Stomach (tissue), 19 donors: ENCODE measurements at places on chromosomes 6 and 20. TPM values are rescaled to one million over a fixed set of nuclear protein-coding genes. Genes with fewer than 3 reads are reported as not detected.

DNA sequence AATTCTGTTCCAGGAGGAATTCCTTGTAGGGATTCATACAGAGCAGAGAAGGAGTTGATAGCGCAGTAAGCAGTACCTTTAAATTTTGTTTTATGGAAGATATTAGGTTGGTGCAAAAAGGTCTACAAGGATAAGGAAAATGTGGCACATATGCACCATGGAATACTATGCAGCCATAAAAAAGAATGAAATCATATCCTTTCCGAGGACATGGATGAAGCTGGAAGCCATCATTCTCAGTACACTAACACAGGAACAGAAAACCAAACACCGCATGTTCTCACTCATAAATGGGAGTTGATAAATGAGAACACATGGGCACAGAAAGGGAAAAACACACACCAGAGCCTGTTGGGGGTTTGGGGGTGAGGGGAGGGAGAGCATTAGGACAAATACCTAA lies 37.4 kb upstream of the TXLNB start:
- no peaks in the 10 kb centered on the region for H3K36me3 ChIP-seq
- DNase-seq, result no peak
- H3K4me3 ChIP-seq, result no peak overlapping the region

DNA sequence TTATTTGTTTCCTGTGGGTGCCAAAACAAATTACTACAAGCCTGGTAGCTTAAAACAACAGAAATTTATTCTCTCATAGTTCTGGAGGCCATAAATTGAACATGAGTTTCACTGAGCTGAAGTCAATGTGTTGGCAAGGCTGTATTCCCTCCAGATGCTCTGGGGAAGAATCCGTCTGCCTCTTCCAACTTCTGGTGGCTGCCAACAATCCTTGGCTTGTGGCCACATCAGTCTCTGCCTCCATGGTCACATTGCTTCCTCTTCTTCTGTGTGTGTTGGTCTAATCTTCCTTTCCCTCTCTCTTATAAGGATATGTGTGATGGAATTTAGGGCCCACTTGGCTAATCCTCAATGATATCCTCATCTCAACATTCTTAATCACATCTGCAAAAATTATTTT lies 92.8 kb upstream of the EPB41L1 start:
- H3K4me1 ChIP-seq, result peaks cover 20% of the 10 kb centered on the region
- H3K27me3 ChIP-seq, result no peaks in the 10 kb centered on the region
- no peak overlapping the region for H3K27ac ChIP-seq
- no peak for DNase-seq
- H3K4me3 ChIP-seq, result no peak overlapping the region

The SIGLEC1 gene
- total RNA-seq, result 1.7 TPM

The HLA-F gene
- total RNA-seq, result 115 TPM

The ENPP1 gene
- 42.0 TPM for total RNA-seq

The TCP1 gene
- total RNA-seq, result 52.7 TPM
